ENCODE measurements at places on chromosomes 4 and X.

DNA sequence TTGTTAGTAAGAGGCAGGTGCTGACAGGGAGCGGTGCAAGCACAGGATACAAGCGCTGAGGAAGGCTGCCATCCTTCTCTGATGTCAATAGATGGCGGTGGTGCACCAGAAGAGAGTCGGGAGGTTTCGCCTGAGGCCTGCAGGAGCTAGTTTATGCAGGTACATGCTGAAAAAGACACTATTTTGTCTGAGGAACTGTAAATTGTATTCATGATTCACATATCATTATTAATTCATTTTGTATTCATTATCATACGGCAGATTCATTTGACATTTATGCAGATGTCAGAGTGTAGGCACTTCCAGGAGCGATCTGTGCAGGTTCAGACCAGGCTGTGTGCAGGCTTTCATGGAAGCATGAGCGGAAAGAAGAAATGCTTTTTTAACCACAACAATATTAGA, 824.0 kb downstream of the STIM2 start:
- DNase-seq, result peak; percentile 26

DNA sequence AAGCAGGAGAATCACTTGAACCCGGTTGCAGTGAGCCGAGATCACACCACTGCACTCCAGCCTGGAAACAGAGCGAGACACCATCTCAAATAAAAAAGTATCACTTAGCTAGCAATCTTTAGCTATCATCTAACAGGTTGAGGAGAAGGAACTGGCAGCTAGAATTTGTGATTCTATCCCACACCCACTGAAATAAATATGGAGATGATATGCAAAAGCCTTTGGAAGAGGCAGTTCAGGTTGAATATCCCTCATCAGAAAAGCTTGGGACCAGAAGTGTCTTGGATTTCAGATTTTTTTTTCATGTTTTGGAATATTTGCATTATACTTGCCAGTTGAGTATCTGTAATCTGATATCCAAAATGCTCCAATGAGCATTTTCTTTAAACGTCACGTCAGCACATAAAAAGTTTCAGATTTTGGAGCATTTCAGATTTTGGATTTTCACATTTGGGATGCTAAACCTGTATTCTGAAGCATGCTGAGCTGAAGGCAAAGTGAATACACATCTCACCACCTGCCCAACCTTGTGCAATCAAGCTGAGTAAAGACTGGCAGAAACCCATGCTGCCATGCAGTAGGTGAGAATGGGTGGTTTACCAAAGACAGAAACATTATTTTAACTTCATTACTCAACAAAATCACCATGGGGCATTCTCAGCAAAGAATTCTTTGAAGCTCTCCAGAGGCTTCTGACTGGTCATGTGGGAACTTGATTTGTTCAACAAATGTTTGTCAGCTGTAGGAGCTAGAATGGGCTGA, 159.3 kb downstream of the SH3KBP1 start:
- DNase-seq, result no peak

DNA sequence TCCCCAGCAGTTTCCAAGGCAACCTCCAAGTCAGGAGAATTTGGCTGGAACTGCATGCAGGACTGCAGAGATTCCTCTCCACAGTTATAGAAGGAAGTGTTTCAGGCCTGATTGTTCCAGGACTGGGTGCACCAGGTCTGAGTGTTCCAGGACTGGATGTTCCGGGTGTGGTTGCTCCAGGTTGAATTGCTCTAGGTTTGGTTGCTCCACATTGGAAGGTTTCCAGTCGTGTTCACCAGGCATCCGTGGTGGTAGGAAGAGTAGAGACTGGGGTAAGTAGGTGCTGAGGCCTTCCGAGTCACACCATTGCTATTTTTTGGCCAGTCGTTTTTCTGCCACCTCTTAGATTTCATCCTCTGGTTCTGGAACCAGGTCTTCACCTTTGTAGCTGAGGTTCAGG, 105.4 kb downstream of the MSN start:
- no peak for DNase-seq

DNA sequence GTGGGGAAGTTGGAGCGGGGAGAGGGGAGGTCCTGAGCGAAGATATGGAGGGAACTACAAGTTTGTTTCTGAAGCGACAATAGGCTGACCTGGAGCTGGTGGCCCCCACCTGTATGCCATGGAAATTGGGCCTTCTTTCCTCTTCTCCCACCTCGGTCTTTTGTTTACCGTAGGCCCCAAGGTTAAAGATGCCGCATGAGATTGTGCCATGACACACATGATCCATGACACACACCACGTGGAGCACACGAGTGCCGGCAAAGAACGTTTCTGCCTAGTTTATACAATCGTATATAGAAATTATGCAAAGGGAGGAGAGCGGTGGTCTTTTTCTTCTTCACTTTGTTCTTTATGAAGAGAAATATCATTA, 408 bp downstream of the TMEM33 start:
- no peak for DNase-seq

- DNase-seq, result no peak
These were observed 352.9 kb downstream of the GASK1B start for GRCh38 chr4:157819693-157820464.

- DNase-seq, result no peak
These were observed 278.0 kb upstream of the BOD1L1 start for GRCh38 chr4:13905543-13905942.

DNA sequence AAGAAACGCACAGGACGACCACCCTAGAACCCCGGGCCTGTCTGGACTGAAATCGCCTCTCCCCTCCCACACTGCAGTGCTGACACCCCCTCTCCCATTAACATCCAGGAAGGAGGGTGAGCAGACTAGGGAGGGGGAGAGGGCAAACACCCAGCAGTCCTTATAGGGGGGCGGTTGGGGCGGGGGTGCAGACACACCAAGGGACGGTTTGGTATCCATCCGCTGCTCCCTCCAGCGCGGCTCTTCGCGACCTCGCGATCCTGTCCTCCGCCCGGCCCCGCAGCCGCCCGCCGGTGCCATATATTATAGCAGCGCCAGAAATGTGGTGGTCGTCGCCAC, 411 bp upstream of the GPRASP1 start:
- DNase-seq, result no peak

DNA sequence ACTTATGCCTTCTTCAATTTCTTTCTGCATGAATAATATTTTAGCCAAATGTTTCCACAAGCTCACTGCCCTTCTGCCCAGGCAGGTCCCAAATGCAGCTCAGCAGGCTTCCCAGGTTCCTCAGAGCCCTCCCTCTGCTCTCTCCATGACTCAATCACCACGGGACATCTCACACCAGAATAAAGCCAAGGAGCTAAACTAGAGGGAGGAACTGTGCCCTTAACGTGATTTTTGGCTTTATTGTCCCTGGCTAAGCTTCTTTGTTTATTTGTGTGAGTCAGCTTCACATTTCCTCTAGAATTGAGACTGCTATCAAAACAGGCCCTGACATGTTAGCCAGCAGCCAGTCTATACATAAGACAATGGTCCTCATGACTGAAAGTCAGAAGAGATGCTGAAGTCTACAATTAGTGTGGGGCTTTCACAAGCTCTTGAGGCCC, 186.4 kb upstream of the GALNT7 start:
- no peak for DNase-seq

- no peak for DNase-seq
These were observed 9.7 kb upstream of the LAP3 start for GRCh38 chr4:17567271-17567670.

- DNase-seq, result no peak
These were observed at the start of gene PPP3CA for GRCh38 chr4:101347267-101347556. Gene PPP3CA, minus strand, starts transcription at chr4:101347526.

- DNase-seq, result no peak
These were observed 910.3 kb downstream of the STIM2 start for GRCh38 chr4:27770895-27771294.

GRCh38 chrX:153446950-153447580, 1.2 kb upstream of the TREX2 start:
- no peak for DNase-seq

DNA sequence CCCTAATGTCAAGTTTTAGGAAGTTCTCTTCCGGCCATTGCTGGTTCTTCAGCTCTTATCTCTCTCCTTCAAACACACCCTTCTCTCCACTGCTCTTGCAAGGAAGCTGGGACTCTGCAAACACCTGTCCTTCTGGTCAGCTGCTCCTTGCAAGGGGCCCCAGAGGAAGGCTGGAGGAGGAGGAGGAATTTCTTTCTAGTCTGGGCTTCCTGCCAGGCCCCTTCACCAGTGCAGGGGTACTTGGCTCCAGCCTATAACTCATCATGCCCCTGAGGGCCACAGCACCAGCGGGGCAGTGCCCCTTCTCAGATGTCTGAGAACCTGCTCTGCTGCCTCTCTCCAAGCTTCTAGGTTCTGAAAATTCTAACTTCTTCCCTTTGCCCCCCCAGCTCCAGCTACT, 46.7 kb downstream of the REELD1 start:
- no peak for DNase-seq

DNA sequence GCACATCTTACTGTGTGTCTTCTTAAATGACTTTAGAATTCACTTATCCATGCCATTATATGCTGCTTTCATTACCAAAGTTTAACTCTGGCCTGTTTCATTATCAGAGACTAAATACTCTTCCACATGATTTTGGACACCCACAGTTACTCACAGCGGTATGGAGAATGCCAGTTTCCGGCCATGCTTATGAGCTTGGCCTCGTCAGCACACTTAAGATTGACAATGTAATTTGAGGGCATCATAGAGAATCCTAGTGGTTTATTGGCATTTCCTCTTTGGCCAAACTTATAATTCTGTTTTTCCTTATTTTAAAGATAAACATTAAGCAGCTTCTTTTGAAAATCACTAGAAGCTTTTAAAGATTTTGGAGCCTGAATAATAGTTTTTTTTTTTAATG, 104.5 kb downstream of the IRF2 start:
- no peak for DNase-seq

GRCh38 chr4:61838072-61838471, 637.9 kb downstream of the ADGRL3 start:
- DNase-seq, result no peak

- DNase-seq, result peak; percentile 79
These were observed 2.8 kb downstream of the TMPRSS11D start for GRCh38 chr4:67880866-67881610.

DNA sequence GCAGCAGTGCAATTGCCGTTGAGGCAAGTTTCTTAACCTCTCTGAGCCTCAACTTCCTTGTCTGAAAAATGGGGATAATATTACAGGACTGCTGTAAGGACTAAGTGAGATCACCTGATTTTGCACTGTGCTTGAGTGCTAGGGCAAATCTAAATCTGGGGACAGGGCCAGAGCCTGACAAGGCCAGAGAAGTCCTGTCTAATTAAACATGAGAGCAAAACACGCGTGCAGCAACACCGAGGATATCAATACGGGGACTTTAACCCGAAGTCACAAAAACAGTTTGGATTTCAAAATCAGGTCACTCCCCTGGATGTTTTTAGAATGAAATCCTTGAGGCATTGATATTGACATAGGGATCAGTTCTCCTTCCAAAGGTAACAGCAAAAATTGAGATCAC, 5.7 kb upstream of the GJB1 start:
- no peak for DNase-seq

DNA sequence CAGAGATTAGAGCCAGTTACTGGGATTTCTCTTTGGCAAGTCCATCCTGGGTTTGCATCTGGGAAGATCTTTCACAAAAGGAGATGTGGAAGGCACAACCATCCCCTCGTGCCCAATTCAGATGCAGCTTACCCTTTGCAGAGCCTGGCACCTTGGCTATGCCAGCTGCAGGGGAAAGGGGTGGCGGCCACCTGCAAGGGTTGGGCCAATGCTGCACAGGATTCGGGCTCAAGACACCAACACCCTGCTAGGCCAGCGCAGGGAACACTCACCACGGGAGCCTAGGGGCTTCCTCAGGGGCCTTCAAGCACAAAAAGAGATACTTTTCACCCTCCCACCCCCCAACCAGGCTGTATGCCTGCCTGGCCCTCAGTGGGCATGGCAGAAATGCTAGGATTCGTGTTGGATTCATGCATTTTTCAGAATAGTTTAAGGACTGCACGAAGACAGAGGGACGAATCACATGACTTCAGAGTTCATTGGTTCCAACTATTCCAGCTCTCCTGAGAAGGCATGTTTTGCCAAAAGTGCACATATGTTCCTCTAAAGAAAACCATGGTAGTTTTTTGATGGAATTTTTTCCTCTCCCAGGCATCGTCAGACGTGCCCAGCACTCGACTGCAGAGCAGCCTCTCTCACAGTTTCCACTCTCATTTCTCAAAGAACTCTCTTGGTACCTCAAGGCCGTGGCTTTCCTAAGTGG, 94.4 kb downstream of the PHKA2 start:
- DNase-seq, result no peak

- no peak for DNase-seq
These were observed 44.5 kb downstream of the BRWD3 start for GRCh38 chrX:80765220-80765625.

- no peak for DNase-seq
These were observed 11.3 kb upstream of the COX18 start for GRCh38 chr4:73080789-73081188.

DNA sequence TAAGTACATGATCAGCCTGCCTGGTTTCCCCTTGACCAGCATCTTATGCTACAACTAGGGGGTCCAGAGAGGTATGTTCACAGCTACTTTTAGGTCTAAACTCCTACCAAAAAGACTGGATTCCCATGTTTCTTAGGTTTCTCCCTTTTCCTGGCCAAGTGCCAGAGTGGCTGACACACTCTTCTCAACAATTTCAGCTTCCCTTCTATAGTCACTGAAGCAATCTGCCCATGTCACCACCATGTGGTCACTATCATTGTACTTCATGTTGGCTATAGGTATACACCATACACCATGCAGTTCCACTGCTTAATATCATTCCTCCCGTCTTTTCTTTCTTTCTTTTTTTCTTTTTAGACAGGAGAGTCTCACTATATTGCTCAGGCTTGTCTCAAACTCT, 66.9 kb downstream of the KLHL13 start:
- no peak for DNase-seq

DNA sequence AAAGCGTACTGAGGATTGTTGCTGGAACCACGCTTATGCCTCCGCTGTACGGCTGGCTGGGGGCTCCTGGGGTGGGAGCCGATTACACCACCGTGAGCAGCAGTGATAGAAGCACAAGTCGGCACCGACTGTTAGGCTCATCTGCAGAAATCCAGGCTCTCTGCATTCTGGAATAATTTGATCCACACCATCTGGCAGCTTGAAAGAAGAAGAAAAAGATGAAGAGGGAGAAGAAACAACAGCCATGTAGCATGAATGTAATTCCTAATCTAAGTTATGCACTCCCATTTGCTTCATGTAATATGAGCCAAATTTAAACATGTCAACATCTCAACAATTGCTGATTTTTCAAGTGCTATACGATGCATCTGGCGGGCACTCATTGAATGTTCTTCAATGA, 84.6 kb upstream of the DHX15 start:
- no peak for DNase-seq

DNA sequence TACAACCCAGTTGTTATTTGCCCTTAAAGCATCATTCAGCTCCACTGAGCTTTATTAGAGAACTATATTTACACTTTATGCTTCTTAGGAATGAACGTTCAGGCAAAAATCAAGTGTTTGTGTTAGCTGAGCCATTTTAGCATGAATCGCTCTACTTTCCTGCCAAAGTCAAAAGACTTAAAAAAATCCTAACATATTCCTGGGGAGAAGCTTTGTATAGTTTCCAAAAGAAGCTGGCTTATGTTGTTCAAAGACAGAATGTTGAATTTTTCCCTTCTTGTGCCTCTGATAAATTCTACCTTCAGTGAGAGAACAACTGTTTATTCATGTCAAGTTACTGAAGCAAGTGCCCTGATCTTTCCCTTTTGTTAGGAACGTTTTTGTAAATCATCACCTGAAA, 771.5 kb upstream of the HS3ST1 start:
- DNase-seq, result no peak

GRCh38 chr4:726838-727237, 21.2 kb downstream of the PCGF3 start:
- DNase-seq, result no peak
